ENCODE measurements at places on chromosomes 6 and 20.

DNA sequence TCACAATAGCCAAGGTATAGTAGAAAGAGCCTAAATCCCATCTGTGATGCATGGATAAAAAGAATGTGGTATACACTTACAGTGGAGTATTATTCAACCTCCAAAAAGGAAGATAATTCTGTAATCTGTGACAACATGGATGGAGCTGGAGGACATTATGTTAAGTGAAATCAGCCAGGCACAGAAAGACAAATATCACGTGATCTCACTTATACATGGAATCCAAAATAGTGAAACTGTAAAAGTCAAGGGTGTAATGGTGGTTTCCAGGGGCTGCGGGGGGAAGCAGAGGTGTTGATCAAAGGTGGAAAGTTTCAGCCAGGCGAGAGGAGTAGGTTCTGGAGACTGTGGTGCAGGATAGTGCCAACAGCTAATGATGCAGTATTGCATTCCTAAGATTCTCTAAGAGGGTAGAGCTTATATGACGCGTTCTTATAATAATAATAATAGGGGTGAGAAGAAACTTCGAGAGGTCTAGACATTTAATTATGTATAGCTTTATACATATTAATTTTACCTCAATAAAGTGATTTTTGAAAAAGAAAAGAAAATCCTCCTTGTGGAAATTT lies 246.1 kb downstream of the FOXA2 start:
- DNase-seq = no peak

- DNase-seq = no peak
These were observed 255.0 kb downstream of the HACE1 start for GRCh38 chr6:104604685-104605084.

DNA sequence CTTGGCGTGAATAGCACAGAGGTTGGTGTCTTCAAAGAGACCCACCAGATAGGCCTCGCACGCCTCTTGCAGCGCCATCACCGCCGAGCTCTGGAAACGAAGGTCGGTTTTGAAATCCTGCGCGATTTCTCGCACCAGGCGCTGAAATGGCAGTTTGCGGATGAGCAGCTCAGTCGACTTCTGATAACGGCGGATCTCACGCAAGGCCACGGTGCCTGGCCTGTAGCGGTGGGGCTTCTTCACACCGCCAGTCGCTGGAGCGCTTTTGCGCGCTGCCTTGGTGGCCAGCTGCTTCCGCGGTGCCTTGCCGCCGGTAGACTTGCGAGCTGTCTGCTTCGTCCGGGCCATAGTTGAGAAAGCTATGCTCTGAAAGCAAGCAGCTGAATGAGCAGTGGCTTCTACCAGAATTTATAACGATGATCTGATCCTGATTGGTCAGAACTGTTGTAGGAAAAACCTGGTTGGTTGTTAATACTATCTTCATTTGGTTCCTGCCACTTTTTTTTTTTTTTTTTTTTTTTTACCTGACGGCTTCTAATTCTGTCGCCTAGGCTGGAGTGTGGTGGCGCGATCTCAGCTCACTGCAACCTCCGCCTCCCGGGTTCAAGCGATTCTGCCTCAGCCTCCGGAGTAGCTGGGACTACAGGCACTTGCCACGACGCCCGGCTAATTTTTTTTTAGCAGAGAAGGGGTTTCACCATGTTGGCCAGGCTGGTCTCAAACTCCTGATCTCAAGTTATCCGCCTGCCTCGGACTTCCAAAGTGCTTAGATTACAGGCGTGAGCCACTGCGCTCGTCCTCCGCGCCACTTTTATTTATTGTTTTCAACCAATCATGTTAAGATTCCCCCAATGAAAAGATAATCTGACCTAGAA lies 21.5 kb downstream of the OR2B2 start:
- peak; percentile 56 for DNase-seq

DNA sequence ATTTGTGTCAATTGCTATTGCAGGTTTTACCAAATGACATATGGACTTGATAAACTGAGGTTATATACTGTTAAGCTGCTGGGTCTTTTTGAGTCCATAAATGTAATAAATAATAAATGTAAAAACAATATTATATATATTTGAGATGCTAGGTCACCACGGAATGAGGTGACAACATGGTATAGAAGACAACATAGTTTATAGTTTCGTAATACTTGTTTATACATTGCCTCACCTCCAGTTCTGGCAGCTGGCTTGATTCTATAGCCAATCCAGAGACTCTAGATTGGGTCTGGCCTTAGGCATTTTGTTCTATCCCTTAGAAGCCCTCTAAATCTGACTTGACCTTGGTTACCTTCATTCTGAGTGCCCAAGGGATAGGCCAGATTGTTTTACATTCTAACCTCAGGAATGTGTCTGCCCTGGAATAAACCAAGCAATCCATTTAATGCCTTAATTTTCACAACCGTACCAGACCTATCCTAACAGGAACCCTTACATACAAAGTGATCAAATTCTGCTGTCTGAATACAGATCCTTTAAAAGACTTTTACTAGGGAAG lies 61.5 kb upstream of the STXBP5 start:
- no peak for DNase-seq

DNA sequence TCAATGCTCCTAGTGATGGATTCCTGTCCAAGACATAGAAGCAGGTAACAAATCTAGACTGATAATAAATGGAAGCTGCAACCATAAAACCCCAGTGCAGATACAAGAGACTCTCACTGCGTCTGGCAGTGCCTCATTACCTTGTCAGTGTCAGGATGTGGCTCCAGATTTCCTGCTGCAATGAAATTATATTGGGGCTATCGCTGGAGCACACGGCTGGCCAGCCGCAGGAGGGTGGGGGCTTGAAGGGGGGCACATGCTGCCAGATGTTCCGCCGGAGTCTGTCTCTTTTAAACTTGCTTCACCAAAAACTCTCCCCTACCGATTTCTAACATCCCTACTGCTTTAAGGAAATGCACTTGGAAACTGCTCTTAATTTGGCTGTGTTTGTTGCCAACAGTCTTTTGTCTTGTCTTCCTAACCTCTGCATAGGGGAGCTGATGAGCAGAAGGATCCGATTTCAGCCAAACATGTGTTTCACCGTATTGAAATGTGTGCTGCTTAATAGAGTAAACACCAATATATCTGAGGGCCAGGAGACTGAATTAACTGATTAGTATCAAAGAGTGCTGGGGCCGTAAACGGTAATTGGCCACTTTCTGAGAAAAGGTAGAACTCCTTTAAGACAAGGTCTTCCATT lies 102.2 kb upstream of the EXOC2 start:
- DNase-seq = no peak

DNA sequence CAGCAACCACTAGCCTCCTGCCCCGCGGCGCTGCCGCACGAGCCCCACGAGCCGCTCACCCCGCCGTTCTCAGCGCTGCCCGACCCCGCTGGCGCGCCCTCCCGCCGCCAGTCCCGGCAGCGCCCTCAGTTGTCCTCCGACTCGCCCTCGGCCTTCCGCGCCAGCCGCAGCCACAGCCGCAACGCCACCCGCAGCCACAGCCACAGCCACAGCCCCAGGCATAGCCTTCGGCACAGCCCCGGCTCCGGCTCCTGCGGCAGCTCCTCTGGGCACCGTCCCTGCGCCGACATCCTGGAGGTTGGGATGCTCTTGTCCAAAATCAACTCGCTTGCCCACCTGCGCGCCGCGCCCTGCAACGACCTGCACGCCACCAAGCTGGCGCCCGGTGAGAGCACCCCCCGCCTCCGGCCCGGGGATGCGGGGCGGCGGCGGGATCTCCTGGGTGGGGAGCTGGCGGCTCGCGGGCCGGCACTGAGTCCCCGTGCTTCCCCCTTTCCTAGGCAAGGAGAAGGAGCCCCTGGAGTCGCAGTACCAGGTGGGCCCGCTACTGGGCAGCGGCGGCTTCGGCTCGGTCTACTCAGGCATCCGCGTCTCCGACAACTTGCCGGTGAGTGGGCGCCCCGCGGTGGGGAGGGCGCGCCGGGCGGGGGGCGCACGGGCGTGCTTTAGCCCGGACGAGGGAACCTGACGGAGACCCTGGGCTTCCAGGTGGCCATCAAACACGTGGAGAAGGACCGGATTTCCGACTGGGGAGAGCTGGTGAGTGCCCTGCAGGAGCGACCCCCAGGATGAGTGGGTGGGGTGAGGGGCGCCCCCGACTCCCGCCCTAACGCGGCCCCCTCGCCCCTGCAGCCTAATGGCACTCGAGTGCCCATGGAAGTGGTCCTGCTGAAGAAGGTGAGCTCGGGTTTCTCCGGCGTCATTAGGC lies 585 bp downstream of the PIM1 start:
- no peak for DNase-seq

GRCh38 chr6:11754625-11755271 lies 23.9 kb downstream of the ADTRP start:
- no peak for DNase-seq

GRCh38 chr6:152697634-152698033 lies at the start of gene MYCT1:
Gene MYCT1 (plus strand): TSS chr6:152697897. CDS start chr6:152697903, 6 bp downstream.
- DNase-seq = no peak

- DNase-seq = no peak
These were observed 151.6 kb upstream of the CDH4 start for GRCh38 chr20:61100489-61100888.

DNA sequence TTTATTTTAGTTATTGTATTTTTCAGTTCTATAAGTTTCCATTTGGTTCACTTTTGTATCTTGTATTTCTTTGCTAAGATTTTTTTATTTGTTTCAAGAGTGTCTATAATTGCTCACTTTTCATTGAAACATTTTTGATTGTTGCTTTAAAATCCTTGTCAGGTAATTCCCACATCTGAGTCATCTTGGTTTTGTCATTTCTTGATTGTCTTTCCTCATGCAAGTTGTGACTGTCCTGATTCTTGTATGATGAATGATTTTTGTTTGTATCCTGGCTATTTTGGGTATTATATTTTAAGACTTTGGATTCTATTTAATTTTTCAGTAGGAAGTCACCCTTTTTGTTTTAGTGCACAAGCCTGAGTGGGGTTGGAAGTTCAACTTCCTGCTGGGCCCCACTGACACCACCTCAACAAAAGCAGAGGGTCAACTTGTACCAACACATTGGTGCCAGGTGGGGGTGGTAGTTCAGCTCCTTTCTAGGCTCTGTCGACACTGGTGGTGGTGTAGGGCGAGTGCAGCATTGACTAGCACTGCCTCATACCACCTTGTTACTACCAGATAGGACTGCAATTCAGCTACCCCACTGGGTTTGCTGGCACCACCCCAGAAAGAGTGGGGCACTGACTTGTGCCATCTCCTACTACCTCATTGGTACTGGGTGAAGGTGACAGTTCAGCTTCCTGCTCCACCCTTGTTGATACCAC lies 8.8 kb downstream of the RSPH3 start:
- no peak for DNase-seq

DNA sequence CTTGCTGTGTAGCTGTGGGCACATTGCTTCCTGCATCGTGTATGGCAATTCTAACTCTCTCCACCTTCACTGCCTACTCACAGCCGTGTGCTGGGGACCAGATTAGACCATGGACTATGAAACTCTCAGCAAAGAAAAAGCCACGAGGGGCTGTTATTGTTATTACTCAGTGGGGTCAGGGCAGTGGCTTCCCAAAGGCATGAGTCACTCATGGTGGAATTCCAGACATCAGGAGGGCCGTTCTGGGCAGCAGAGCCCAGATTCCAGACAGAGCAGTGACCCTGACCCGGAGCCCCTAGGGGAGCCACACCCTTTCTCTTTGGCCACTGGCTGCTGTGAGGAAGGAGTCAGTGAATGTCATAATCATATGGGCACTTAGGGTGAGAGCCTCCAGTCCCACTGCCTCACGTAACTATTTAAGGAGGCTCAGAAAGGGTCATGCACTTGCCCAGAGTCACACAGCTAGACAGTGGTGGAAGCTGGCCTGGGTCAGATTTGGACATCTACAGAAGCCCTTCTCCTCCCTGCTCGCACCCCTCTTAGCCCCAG lies 22.2 kb upstream of the CCN5 start:
- DNase-seq = no peak

Data from T-helper 17 cell (primary cell).